ENCODE measurements at places on chromosomes 2 and 18. TPM values are rescaled to one million over a fixed set of nuclear protein-coding genes. Genes with fewer than 3 reads are reported as not detected.
A peak's percentile ranks its signal among the peaks of the same experiment; 100 is the strongest.

- no peak for DNase-seq
- H3K27me3 ChIP-seq = no peaks in the 10 kb centered on the region
- H3K36me3 ChIP-seq = no peaks in the 10 kb centered on the region
- no peak overlapping the region for H3K4me3 ChIP-seq
Measured at GRCh38 chr2:220781622-220782241, 790.4 kb downstream of the EPHA4 start.

- DNase-seq = no peak
- H3K36me3 ChIP-seq = no peaks in the 10 kb centered on the region
- no peak overlapping the region for H3K27ac ChIP-seq
- no peak overlapping the region for H3K4me3 ChIP-seq
Measured at GRCh38 chr2:176234156-176234555, 35.1 kb upstream of the MTX2 start.

- peaks cover 37% of the 10 kb centered on the region for H3K36me3 ChIP-seq
- no peak overlapping the region for H3K27ac ChIP-seq
- no peak for DNase-seq
- H3K27me3 ChIP-seq = no peaks in the 10 kb centered on the region
- H3K4me3 ChIP-seq = no peak overlapping the region
Measured at GRCh38 chr2:72993933-72994280, 76.6 kb downstream of the EMX1 start.

GRCh38 chr2:89763581-89764485 lies 1072.4 kb downstream of the RPIA start:
- H3K27me3 ChIP-seq = no peaks in the 10 kb centered on the region
- peak; percentile 47 for DNase-seq
- no peak overlapping the region for H3K4me3 ChIP-seq

- DNase-seq = no peak
- H3K4me3 ChIP-seq = no peak overlapping the region
- no peaks in the 10 kb centered on the region for H3K27me3 ChIP-seq
- no peaks in the 10 kb centered on the region for H3K36me3 ChIP-seq
- H3K27ac ChIP-seq = no peak overlapping the region
Measured at GRCh38 chr2:88903749-88904353, 212.4 kb downstream of the RPIA start.

DNA sequence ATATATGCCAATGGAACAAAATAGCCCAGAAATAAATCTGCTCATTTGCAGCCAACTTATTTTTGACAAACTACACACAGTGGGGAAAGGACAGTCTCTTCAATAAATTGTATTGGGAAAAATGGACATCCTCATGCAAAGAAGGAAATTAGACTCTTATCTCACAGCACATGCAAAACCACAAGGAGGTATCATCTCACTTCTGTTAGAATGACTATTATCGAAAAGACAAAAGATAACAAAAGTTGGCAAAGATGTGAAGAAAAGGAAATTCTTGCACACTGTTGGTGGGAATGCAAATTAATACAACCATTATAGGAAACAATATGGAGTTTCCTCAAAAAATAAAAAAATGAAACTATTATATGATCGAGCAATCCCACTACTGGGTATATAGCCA lies 16.3 kb upstream of the WDR75 start:
- no peaks in the 10 kb centered on the region for H3K27me3 ChIP-seq
- H3K4me1 ChIP-seq = no peaks in the 10 kb centered on the region
- H3K27ac ChIP-seq = no peak overlapping the region
- no peak for DNase-seq
- no peak overlapping the region for H3K4me3 ChIP-seq
- H3K36me3 ChIP-seq = no peaks in the 10 kb centered on the region

DNA sequence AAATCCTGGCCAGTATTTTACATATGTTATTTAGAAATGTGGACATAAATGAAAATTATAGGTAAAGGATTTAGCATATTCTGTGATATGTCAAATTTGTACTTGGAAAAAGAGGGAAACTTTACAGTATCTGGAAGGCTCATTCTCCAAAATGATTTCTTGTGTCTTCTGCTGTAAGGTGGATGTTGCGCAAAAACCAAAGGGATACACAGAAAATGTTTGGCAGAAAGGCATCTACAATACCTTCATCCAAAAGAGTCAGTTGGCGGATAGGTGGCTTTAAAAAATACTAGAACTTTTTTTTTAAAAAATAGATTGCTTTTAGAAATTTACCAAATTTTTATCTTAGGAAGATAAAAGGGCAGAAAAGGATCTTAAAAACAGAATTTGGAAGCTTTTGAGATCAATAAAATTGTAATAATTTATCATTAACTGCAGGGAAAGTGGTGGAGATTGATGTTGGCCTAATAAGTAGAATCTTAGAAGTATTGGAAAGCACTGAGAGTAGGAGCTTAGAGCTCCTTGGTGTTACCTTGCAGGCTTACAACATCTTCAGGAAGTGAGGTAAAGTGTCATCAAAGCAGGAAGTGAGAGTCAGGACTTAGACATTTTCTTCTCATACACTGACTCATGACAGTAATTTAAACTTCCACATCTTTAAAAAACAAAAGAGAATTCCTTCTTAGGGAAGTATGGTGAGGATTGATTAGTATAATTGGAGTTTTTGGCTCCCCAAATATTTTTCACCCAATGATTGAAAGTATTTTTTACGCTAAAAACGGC lies 2.1 kb downstream of the NABP1 start:
- H3K4me3 ChIP-seq = peak overlapping the region; percentile 80
- no peaks in the 10 kb centered on the region for H3K27me3 ChIP-seq
- H3K4me1 ChIP-seq = peaks cover 22% of the 10 kb centered on the region
- peaks cover 13% of the 10 kb centered on the region for H3K36me3 ChIP-seq
- no peak for DNase-seq
- peak overlapping the region; percentile 96 for H3K27ac ChIP-seq

- no peak overlapping the region for H3K27ac ChIP-seq
- no peaks in the 10 kb centered on the region for H3K27me3 ChIP-seq
- no peaks in the 10 kb centered on the region for H3K36me3 ChIP-seq
- no peaks in the 10 kb centered on the region for H3K4me1 ChIP-seq
Measured at GRCh38 chr2:160097326-160097725, 34.9 kb upstream of the PLA2R1 start.

GRCh38 chr2:164896226-164896625 lies 54.6 kb upstream of the COBLL1 start:
- no peaks in the 10 kb centered on the region for H3K4me1 ChIP-seq
- H3K36me3 ChIP-seq = no peaks in the 10 kb centered on the region
- DNase-seq = no peak
- H3K4me3 ChIP-seq = no peak overlapping the region

DNA sequence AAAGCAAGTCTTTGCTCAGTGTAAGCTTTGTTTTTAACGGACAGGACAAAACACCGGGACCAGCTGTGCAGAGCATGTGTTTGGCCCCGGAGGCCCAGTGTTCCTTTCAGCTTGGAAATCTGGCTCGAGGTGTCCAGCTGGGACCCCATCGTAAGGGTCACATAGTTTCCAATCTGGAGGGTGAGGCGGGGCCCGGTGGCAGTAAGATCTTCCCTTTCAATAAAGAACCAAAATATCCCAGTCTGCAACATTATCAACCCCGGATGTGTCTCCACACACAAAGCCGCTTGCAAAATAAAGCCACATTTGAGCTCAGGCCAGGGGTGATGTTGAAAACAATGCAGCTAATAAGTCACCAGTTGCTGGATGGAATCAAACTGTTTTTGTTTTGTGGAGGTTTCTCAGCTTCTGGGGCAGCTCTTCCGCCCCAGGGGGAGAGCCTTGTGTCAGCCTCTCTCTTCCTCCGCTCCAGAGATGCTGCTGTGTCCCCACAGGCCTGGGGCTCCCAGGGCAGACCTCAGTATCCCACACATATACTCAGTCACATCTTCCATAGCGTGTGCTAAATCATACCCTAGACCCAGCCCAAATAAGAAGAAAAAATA lies 138.6 kb upstream of the GLI2 start:
- peaks cover 5% of the 10 kb centered on the region for H3K4me1 ChIP-seq
- DNase-seq = peak; percentile 90
- peak overlapping the region; percentile 43 for H3K27ac ChIP-seq
- H3K27me3 ChIP-seq = no peaks in the 10 kb centered on the region
- no peaks in the 10 kb centered on the region for H3K36me3 ChIP-seq
- H3K4me3 ChIP-seq = no peak overlapping the region

GRCh38 chr2:216503159-216503629 lies 4.5 kb downstream of the RPL37A start:
- no peak overlapping the region for H3K4me3 ChIP-seq
- peaks cover 28% of the 10 kb centered on the region for H3K4me1 ChIP-seq
- H3K27ac ChIP-seq = no peak overlapping the region

DNA sequence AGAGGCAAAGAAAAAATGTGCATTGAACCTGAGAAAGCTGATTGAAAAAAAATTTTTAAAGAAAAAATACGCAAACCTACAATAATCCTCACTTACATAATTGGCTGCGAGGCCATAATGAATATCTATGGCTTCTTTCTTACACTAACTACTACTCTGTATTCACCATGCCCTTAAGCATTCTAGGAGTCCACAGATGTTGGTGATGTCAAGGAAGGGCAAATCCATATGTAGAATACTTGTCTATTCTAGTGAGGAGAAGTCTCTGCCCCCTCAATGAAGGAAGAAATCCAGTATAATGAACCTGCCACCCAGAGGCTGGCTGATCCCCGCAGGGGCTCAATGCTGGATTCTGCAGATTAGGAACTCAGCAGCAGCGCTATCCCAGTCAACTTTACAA lies 14.3 kb downstream of the GALNT3 start:
- no peak overlapping the region for H3K27ac ChIP-seq
- H3K27me3 ChIP-seq = no peaks in the 10 kb centered on the region
- H3K36me3 ChIP-seq = no peaks in the 10 kb centered on the region
- no peaks in the 10 kb centered on the region for H3K4me1 ChIP-seq
- DNase-seq = no peak
- no peak overlapping the region for H3K4me3 ChIP-seq

GRCh38 chr18:68604256-68604655 lies 110.7 kb downstream of the TMX3 start:
- no peak for DNase-seq
- no peaks in the 10 kb centered on the region for H3K4me1 ChIP-seq
- H3K4me3 ChIP-seq = no peak overlapping the region
- no peak overlapping the region for H3K27ac ChIP-seq

- H3K4me1 ChIP-seq = no peaks in the 10 kb centered on the region
- H3K27me3 ChIP-seq = no peaks in the 10 kb centered on the region
- H3K4me3 ChIP-seq = no peak overlapping the region
- H3K27ac ChIP-seq = no peak overlapping the region
Measured at GRCh38 chr18:67692811-67693210, 176.3 kb upstream of the DSEL start.

DNA sequence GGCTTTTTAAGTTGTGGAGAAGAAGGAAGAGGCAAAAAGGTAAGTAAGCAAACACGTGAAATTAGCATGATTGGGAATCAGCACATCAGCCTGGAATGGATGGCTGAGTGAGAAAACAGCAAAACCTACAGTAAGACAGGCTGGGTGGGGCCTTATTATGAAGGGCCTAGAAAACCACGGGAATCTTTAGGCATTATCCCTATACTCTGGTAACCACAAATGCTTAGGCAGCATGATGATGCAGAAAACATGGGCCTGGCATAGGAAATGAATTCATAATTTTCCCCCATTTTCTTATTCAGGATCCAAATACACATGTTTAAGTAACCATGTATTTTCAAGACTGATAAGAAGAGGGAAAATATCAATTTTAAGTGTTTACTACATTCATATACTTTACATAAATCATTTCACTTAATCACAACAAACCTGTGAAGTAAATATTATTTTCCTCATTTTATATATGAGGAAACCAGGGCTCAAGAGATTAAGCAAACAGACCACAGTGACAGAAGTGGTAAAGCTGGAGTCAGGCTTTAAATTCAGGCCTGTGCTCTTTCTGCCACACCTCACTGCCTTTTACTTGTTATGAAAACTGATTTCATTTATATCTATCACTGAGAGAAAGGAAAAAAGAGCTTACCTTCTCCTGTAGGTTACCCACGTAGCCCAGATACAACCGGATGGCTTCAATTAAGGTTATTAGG lies 4.0 kb downstream of the TMEM17 start:
- DNase-seq = no peak
- H3K27me3 ChIP-seq = no peaks in the 10 kb centered on the region

GRCh38 chr2:238326801-238327365 lies 6.6 kb downstream of the TRAF3IP1 start:
- peaks cover 19% of the 10 kb centered on the region for H3K4me1 ChIP-seq
- H3K27me3 ChIP-seq = no peaks in the 10 kb centered on the region
- H3K4me3 ChIP-seq = no peak overlapping the region
- no peak overlapping the region for H3K27ac ChIP-seq
- DNase-seq = no peak
- H3K36me3 ChIP-seq = no peaks in the 10 kb centered on the region

GRCh38 chr18:8629602-8630001 lies 20.4 kb downstream of the RAB12 start:
- no peak overlapping the region for H3K4me3 ChIP-seq
- H3K27ac ChIP-seq = peak overlapping the region; percentile 85
- no peaks in the 10 kb centered on the region for H3K27me3 ChIP-seq
- H3K4me1 ChIP-seq = peaks cover 73% of the 10 kb centered on the region

- H3K27ac ChIP-seq = no peak overlapping the region
- H3K4me1 ChIP-seq = peaks cover 3% of the 10 kb centered on the region
- H3K36me3 ChIP-seq = no peaks in the 10 kb centered on the region
- H3K27me3 ChIP-seq = no peaks in the 10 kb centered on the region
- DNase-seq = no peak
Measured at GRCh38 chr2:205733648-205734047, 51.3 kb downstream of the NRP2 start.

SLC16A14 gene
- total RNA-seq = 0.84 TPM

MOCOS gene
- 4.8 TPM for total RNA-seq

LRRFIP1 gene
- 92.3 TPM for total RNA-seq

LINC00305 gene
- total RNA-seq = not detected

CD28 gene
- 0.48 TPM for total RNA-seq

UPP2 gene
- total RNA-seq = not detected

COLEC12 gene
- 6.4 TPM for total RNA-seq

PAIP2B gene
- total RNA-seq = 42.0 TPM

POTEC gene
- not detected for total RNA-seq

DYNAP gene
- total RNA-seq = not detected

All from psoas muscle (tissue), 8 donors.